Activated CD8-positive, alpha-beta memory T cell treated with anti-CD3 and anti-CD28 coated beads, Interleukin-2, amount 10 ng/mL, durations not matched to agents 7 days and 5 days (primary cell): ENCODE measurements at places on chromosomes 5 and 9. TPM values are rescaled to one million over a fixed set of nuclear protein-coding genes. Genes with fewer than 3 reads are reported as not detected.

- DNase-seq = no peak
Observed at GRCh38 chr9:22356985-22357384, 89.6 kb upstream of the DMRTA1 start.

DNA sequence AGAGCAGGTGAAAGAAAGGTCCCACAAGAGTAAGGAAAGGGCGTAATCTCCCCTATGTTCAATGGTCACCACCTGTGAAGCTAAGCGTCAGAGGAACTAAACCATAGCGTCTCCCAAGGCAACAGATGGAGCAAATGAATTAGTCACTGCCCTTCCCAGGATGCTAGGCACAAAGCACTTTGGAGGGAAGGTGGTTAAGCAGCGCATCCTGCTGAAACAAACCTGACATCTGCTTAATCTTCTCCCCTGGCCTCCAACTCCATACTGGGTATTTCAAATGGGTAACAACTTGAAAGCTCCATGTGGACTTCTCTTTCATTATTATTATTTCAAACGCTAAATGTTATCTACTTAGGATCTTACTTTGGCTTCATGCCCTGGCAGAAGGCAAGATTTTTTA is 227.3 kb downstream of the MLLT3 start:
- DNase-seq = no peak

- no peak for DNase-seq
Observed at GRCh38 chr5:180974612-180975315, 13.9 kb upstream of the BTNL3 start.

The SHISAL2B gene
- total RNA-seq = not detected

The WDR31 gene
- 1.1 TPM for total RNA-seq
